ENCODE measurements at places on chromosomes 4 and X. TPM values are rescaled to one million over a fixed set of nuclear protein-coding genes. Genes with fewer than 3 reads are reported as not detected.

- no peak for DNase-seq
- no peaks in the 10 kb centered on the region for H3K36me3 ChIP-seq
- H3K27ac ChIP-seq, result no peak overlapping the region
- H3K27me3 ChIP-seq, result no peaks in the 10 kb centered on the region
Measured at GRCh38 chr4:23838131-23838530, 51.7 kb downstream of the PPARGC1A start.

DNA sequence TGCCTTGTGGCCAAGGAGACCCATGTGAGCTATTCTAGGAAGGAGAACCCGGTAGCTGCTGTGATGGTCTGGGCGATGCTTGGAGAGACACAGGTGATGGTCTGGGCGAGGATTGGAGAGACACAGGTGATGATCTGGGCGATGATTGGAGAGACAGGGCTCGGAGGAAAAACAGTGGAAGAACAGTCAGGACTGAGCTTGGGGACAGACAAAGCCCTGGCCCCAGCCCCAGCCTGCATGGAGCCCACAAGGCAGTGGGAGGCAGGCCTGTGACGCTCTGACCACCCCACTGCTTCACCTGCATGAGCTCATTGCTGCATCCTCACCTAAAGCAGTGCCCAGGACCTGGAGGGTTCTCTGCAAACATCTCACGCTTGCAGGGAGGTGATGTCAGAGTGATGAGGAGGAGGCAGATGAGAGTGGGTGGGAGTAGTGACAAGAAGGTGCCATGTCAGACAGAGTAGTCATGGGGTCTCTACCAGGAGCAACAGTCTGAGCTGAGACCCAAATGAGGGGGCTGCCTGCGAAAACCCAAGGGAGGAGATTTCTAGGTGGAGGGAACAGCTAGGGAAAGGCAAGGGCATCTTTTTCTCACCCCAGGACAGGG, 35.9 kb upstream of the PSAPL1 start:
- H3K4me3 ChIP-seq, result no peak overlapping the region
- no peak for DNase-seq
- H3K4me1 ChIP-seq, result no peaks in the 10 kb centered on the region
- H3K27ac ChIP-seq, result no peak overlapping the region

- no peak for DNase-seq
- H3K27me3 ChIP-seq, result no peaks in the 10 kb centered on the region
- peak overlapping the region; percentile 43 for H3K27ac ChIP-seq
Measured at GRCh38 chrX:46967547-46967946, 55.3 kb downstream of the JADE3 start.

DNA sequence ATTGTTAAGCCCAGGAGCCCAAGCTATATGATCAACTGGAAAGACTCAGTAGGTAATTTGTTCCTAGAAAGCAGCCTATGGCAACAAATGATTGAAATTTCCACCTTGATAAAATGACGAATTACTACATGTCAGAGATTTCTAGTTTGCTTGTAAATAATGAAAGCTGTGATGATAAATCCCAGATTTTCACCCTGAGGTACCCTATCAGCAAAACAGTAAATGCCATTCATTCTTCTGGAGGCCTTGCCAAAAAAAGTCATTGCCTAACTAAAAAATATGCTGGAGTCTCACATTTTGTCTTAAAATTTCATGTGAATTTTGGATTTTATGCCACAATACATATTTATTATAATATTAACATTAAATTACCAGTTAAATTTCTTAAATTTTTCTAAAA, 71.3 kb downstream of the PPEF2 start:
- no peaks in the 10 kb centered on the region for H3K27me3 ChIP-seq
- DNase-seq, result no peak
- H3K27ac ChIP-seq, result no peak overlapping the region
- no peaks in the 10 kb centered on the region for H3K4me1 ChIP-seq
- H3K4me3 ChIP-seq, result no peak overlapping the region

FATE1 gene
- 0.09 TPM for polyA plus RNA-seq

- no peaks in the 10 kb centered on the region for H3K36me3 ChIP-seq
- no peak for DNase-seq
- no peaks in the 10 kb centered on the region for H3K27me3 ChIP-seq
- no peaks in the 10 kb centered on the region for H3K4me1 ChIP-seq
Measured at GRCh38 chrX:9087271-9088040, 53.5 kb upstream of the FAM9B start.

CEP44 gene
- polyA plus RNA-seq, result 22.2 TPM

DNA sequence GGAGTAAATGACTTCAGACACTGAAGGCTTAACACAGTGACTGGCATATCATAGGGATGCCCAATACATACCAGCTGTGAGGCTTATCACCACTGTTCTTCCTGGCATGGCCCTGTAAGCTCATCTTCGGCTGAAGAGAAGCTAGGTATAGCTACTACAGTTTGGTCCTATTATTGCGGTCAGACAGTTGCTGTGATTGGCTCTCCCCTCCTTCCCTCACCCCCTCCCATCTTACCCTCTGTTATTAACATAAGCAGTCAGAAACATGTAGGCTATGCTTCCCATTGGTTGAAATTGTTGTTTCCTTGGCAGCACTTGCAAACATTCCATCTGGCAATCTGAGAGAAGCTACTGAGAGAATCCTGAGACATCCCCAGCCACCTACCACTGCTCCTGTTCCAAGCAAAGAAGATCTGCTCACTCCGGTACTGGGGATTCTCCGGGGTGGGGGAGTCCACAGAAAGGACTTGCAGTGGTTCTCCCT, at the start of gene AKAP14:
AKAP14 (plus strand) TSS at position 51 of the 484 bp plus-strand sequence. CDS start 7,331 bp downstream, outside the sequence.
- H3K4me3 ChIP-seq, result no peak within 1 kb of the TSS
- H3K27me3 ChIP-seq, result no peaks in the 10 kb centered on the region
- DNase-seq, result no peak
- no peak within 1 kb of the TSS for H3K27ac ChIP-seq
- H3K36me3 ChIP-seq, result no peaks in the 10 kb centered on the region
- no peaks in the 10 kb centered on the region for H3K4me1 ChIP-seq

UGT2A1 gene
- polyA plus RNA-seq, result 0.04 TPM

FAM47A gene
- polyA plus RNA-seq, result not detected

DNA sequence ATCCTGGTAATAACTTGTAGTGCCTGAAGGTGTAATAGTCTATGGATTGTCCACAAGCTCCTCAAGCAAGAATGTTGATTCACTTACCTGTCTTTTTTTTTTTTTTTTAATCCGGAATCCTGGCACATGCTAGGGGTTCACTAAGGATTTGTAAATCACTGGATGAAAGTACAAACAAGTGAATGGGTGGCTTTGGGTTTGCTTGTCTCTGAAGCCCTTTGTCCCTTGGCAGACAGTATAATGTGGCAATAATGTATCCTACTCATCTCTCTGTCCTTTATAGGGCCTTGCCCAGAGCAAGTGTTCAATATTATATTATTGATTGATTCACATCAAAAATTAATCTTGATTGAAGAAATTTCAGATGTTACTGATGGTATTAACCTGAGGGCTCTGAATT, 334.0 kb upstream of the CPEB2 start:
- no peak overlapping the region for H3K4me3 ChIP-seq
- H3K4me1 ChIP-seq, result no peaks in the 10 kb centered on the region
- no peak overlapping the region for H3K27ac ChIP-seq
- H3K27me3 ChIP-seq, result no peaks in the 10 kb centered on the region

TRPC3 gene
- polyA plus RNA-seq, result 0.64 TPM

- no peaks in the 10 kb centered on the region for H3K27me3 ChIP-seq
- DNase-seq, result no peak
- H3K36me3 ChIP-seq, result no peaks in the 10 kb centered on the region
- H3K4me1 ChIP-seq, result peaks cover 6% of the 10 kb centered on the region
- peak overlapping the region; percentile 97 for H3K27ac ChIP-seq
- peak overlapping the region; percentile 87 for H3K4me3 ChIP-seq
Measured at GRCh38 chr4:174523025-174523693, 871 bp upstream of the HPGD start.

YY2 gene
- polyA plus RNA-seq, result 2.8 TPM

DNA sequence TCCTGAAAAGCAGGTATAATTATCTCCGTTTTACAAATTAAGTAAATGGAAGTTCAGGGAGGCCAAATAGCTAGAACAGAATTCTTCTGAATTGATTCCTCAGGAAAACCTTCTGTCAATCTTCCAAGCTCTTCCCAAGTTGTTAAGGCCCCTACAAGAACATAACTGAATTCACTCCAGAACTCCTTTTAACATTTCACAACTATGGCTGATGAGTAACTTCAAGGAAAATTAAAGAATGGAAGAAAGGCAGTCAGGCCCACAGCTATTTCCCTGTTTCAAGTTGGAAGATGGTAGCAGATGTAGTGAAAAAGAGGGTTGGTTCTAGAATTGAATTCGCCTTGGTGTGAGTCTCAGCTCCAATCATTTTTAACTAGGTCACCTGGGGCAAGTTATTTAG, 15.9 kb downstream of the SETD7 start:
- no peaks in the 10 kb centered on the region for H3K27me3 ChIP-seq
- no peak overlapping the region for H3K27ac ChIP-seq
- H3K4me1 ChIP-seq, result no peaks in the 10 kb centered on the region

DNA sequence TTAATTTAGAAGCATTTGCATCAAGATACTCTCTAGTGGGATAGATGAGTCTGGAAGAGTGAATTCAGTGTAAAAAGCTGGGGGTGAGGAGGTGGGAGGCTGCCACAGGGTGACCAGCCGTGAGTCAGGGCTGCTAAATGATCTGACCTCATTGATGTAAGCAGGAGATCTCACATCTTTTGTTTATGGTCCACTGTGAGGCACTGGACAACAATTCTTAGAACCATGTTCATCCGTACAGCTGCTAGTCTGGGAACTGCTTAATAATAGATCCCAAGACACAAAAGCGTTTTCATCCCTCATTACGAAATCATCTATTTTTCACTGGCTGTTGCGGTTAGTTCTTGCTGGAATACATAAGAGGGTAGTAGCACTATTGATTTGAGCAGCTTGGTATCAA, 14.1 kb downstream of the KLF3 start:
- peaks cover 27% of the 10 kb centered on the region for H3K4me1 ChIP-seq
- no peak overlapping the region for H3K27ac ChIP-seq
- no peak for DNase-seq
- no peaks in the 10 kb centered on the region for H3K27me3 ChIP-seq
- H3K4me3 ChIP-seq, result no peak overlapping the region
- H3K36me3 ChIP-seq, result peaks cover 22% of the 10 kb centered on the region
